Stimulated activated memory B cell treated with anti-CD40 and anti-IgM and Interleukin-4, amounts not matched to agents 10 μg/mL and 1 μg/mL and 100 μg/mL, for 72 hours (primary cell): ENCODE measurements at places on chromosomes 5 and 9.

GRCh38 chr5:76367623-76368371, 35.3 kb upstream of the IQGAP2 start:
- peak; percentile 51 for ATAC-seq

- no peak for ATAC-seq
These were observed 137.7 kb downstream of the PRELID2 start for GRCh38 chr5:145697251-145697990.

DNA sequence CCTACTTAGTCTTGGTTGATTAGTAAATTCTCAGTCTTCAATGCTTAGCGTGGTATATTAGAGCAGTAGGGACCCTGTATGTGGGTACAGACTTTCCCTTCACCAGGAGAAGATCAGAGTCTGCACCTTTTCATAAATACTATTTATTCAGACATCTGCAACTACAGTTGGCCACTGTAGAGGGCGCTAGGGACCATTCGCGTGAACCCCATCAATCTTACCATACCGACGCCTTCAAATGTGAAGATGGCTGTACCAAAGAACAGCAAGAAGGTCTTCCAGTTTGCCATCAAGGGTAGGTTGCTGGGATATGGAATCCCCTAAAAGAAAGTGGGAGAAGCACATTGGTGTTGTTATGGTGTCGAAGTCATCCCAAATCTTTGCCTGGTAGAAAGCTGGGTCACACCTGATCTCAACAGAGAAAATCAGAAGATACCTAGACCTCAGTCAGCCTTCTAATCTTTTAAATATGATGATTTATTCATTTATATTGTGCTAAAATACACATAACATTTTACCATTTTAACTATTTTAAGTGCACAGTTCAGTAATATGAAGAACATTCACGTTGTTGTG, 19.1 kb downstream of the SLC36A3 start:
- ATAC-seq: no peak

- ATAC-seq: no peak
These were observed 111.7 kb upstream of the MSX2 start for GRCh38 chr5:174612686-174613085.

DNA sequence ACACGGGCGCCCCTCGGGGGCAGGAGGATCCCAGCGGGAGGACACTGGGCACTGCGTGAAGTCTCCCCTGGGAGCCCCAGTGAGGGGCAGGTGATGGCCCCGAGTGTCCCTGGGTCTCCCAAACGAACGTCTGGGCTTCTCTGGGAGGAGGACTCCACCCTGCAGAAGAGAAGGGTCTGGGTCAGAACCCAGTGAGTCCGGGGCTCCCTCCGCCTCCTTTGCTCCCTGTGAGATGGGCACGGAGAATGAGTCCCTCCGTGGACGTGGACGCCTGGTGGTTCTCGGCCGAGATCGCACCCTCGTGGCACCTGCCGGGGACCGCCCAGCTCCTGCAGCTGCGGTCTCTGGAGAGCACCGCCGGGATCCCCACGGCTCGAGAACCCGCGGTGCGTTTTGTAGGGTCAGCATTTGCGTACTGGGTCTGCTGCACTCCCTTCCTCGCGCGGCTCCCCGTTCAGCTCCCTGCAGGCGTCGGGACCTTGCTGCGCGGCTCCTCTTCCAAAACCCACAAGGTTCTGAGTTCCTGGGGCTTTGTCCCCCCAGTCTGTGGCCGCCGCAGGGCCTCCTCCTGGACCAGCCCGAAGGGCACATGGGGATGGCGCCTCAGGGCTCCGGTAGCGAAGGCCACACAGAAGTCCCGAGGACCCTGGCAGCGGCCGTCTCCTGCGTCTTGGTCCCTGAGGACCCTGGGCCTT, 10.2 kb upstream of the CEP72 start:
- no peak for ATAC-seq

GRCh38 chr5:153122403-153122802, 368.1 kb upstream of the GRIA1 start:
- ATAC-seq: no peak

- no peak for ATAC-seq
These were observed 614.7 kb downstream of the TLR4 start for GRCh38 chr9:118318770-118319431.

DNA sequence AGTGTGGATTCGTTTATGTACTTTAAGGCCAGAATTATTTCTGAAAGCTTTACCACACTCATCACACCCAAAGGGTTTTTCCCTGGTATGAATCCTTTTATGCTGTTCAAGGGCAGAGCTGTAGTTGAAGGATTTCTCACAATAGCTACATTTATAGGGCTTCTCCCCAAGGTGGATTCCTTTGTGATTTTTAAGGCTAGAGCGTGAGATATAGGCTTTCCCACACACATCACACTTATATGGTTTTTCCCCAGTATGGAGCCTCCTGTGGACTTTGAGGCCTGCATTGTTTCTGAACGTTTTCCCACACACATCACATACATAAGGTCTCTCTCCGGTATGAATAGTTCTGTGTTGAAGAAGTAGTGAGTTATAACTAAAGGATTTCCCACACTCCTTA, 11.2 kb downstream of the ZFP62 start:
- ATAC-seq: no peak

- ATAC-seq: no peak
These were observed 74.5 kb downstream of the ADAMTS12 start for GRCh38 chr5:33817301-33817700.

DNA sequence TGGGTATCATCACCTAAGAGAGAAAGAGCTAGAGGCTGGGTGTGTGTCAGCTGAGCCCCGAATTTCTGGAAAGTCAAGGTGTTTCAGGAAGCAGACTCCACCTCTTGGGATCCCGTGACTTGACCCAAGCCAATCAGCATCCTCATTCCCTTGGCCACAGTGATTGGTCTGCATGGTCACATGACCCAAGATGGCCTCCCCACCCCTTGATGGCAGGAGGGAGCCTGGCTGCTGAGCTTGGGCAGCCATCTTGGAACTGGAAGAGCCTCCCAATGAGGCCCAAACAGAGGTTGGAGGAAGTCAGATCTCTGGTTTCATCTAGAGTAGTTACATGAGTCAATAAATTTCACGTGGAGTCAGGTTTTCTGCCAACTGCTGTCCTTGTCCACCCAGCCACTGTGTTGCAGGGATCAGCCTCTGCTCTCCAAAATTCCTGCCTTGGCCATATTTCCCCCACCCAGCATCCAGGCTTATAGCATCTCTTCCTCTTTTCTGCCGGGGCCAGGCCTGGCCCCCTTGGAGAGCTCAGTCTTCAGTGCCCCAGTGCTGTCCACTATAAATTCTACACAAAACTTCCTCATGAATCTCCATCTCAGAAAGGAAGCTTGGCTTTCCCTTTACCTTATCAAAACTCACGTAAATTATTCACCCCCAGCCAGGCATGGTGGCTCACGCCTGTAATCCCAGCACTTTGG, 17.2 kb upstream of the SUSD3 start:
- ATAC-seq: no peak

GRCh38 chr5:55853818-55854217, 2.7 kb downstream of the IL31RA start:
- ATAC-seq: no peak

- ATAC-seq: no peak
These were observed 285.7 kb downstream of the DNAH5 start for GRCh38 chr5:13658761-13659160.

- ATAC-seq: no peak
These were observed 157.5 kb downstream of the COL23A1 start for GRCh38 chr5:178432421-178433272.

GRCh38 chr9:77099388-77099787, 77.9 kb upstream of the VPS13A start:
- no peak for ATAC-seq
